ENCODE measurements at places on chromosomes 5 and 9.

GRCh38 chr5:140362875-140363630 lies 3.1 kb downstream of the SLC4A9 start:
- peak; percentile 78 for DNase-seq

DNA sequence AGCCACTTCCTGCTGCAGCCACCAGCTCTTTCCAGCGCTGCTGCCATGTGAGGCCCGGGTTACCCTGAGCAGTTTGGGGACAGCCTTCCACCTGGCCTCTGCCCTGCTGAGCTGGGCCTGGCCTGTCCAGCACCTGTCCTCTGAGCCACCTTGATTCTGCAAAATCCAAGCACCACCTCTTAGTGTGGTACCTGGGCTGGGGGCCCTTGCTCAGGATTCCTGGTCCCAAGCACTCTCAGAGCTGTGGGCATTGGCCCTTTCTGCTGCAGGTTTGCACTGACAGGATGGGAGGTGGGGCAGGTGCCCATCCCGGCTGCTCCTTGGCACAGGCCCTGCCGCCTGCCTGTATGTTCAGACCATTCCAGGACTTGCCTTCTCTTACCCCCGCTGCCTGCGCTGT lies 309.2 kb upstream of the IRX4 start:
- no peak for DNase-seq

DNA sequence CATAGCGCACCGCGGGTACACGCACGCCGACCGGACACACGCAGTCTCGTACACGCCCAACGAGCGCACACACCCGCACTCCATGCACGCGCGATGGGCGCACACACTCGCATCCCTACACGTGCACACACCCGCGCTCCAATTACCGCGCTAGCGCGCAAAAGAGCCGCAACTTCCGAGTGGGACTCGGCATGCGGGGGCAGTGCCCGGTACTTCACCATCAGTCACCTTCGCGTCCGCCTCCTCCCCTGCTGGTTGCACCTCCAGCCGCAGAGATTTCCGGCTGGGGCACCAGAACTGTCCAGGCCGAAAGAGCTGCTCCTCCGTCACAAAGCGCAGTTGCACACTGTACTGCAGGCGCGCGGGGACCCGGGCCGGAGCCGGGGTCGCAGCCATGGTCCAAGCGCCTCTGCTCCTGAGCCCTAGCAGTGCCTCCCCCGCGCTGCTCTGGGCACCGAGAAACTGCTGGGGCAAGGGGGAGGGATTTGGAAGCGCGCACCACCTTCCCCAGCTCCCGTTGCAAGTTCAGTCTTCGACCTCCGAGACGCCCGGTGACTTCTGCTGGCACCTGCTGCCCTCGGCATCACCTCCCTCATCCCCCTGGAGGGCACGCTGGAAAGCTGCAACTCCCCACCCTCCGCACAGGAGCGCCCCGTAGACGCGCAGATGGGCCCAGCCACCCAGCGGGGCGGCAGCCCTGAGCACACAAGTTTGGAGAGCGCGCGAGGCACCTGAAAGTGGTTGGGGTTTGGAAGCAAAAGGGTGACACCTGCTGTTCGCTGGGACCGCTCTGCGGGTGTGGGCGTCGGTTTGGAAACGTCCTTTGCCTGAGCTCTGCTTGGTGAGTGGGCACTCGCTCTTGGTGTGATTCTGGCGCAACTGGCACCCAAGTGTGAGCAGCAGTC lies 337.4 kb upstream of the PUM3 start:
- no peak for DNase-seq

- DNase-seq, result no peak
Observed at GRCh38 chr5:170638454-170639220, 134.8 kb downstream of the KCNIP1 start.

DNA sequence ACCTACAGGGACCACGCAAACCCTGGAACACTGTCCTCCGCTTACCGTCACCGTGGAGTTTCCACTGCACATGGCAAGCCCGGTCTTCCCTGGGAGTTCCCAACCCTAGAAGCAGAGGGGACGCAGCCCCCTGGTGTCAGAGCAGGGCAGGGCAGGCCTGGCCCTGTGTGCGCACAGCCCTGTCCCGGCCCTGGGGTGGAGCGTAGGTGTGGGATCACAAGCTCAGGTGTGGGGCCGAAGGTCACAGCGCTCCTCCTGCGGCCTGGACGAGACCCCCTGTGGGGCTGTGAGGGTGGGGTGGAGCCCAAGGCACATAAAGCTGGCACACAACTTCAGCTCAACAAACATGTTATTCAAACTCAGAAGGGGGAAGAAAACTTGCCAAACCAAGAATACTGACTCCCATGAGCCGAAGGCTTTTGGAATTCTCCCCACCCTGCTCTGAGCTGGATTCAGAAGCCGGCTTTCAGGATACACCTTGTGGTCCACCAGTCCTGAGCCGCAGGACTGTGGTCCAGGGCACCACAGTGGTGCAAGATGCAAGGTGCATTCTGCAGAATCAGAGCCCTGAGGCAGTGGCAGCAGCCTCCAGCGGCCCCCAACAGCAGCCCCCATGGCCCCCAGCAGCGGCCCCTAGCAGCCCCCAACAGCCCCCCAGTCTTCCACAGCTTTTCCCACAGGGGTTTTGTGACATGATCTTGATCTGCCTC lies 11.8 kb upstream of the EXOC3 start:
- DNase-seq, result no peak

DNA sequence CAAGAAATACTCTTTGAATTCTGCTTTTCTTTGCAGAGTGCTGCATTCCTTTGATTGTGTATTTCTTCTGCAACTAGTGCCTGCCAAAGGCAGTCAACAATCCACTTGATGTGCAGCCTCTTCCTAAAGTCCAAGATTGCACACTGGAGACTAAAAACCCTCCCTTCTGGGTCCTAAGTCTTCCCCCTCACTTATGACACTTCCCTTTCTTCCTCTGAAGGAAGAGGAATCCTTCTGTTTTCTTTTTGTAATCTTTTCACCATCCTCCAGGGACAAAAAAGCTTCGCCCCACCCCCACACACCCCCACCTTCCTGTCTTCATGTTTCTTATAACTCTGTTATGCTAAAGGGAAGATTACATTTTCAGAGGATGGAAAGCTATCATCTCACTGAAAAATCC lies 39.9 kb downstream of the WDR36 start:
- DNase-seq, result no peak

- peak; percentile 68 for DNase-seq
Observed at GRCh38 chr9:97386733-97387503, 25.0 kb upstream of the TDRD7 start.

DNA sequence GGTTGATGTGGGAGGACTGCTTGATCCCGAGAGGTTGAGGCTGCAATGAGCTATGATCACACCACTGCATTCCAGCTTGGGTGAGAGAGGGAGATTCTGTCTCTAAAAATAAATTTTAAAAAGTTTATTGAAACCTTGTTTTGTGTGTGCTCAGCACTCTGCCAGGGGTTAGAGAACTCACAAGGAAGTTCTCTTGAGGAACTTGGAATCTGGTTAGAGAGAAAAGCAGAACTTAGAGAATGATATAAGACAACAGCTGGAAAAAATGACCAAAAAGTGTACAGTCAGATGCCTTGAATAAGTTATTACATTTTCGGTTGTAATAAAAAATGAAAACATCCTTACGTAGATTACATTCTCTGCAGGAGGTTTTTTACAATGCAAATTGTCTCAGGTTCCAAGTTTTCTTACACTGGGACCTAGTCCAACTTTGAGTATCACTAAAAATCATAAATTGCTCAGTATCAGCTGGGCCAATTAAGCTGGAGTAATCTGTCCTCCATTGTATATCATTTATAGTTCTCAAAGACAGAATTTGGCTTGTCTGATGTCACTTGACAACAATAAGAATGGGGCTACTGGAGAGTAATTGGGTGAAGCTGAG lies 21.7 kb upstream of the TENT2 start:
- no peak for DNase-seq

- DNase-seq, result no peak
Observed at GRCh38 chr5:152608458-152608857, 203.4 kb upstream of the NMUR2 start.

GRCh38 chr5:109947667-109948066 lies 257.9 kb downstream of the MAN2A1 start:
- no peak for DNase-seq

DNA sequence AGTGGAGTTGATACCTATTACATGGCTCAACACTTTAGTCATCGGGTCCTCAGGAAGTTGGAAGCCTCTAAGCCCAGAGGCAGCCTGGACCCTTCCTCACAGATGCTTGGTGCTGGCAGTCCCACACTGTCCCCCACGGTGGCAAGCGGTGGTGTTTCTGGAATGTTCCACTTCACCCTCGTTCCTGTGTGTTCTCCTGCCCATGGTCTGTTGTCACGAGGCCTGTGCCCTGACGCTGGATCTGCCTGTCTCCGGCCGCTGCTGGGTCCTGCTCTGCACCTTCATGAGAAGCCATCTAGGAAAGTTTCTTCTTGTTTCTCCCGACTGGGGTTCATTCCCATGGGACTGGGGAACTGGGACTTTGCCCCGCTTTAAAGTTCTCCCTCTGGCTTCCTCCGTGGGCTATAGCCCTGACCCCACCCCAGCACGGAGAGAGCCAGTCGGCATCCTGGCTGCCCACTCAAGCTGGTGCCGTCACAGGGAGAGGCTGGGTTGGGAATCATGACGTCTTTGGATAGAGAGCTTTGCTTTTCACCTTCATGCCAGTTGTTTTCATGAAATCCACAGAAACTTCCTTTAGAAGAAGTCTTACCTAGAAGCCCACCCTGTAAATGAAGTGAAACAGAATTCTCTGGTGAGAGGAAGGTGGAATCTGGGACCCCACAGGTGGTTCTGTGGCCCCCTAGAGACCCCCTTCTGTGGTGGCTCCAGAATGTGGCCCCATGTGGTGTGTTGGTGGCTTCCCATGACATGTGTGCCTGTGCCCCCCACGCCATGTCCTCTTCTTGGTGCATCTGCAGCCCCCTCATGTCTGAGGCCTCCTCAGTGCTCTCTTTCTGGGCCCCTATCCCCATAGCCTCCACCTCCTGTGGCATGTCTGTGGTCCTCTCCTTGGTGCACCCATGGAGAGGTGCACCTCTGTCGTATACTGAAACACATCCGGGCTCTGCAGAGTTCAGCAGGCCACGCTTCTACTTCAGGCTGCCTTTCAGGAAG lies 43.8 kb downstream of the TRIP13 start:
- DNase-seq, result no peak

DNA sequence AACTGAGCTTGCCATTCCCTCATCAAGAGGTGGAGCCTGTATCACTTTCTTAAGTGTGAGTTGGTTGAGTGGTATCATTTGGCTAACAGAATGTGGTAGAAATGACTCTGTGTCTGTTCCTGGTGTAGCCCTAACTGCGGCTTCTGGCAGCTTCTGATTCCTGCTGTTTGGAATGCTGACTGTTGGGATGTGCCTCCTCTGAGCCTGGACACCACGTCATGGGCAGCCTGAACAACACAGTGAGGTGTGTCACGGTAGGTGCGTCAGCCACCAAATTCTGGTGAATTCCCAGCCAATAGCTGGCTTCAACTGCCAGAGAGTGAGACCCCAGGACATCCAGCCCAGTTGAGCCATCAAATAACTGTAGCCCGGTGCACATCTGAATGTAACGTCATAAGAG lies 6.1 kb upstream of the C9orf152 start:
- DNase-seq, result no peak

- no peak for DNase-seq
Observed at GRCh38 chr5:138658676-138659075, 83.5 kb upstream of the HSPA9 start.

- DNase-seq, result no peak
Observed at GRCh38 chr5:174436750-174437149, 287.6 kb upstream of the MSX2 start.

- DNase-seq, result no peak
Observed at GRCh38 chr9:124489222-124489621, 18.0 kb downstream of the NR5A1 start.

- no peak for DNase-seq
Observed at GRCh38 chr5:95686651-95687050, 3.9 kb upstream of the SPATA9 start.

- no peak for DNase-seq
Observed at GRCh38 chr9:27348785-27349697, 52.1 kb upstream of the EQTN start.

GRCh38 chr5:132411304-132412013 lies 41.9 kb downstream of the SLC22A5 start:
- DNase-seq, result no peak

DNA sequence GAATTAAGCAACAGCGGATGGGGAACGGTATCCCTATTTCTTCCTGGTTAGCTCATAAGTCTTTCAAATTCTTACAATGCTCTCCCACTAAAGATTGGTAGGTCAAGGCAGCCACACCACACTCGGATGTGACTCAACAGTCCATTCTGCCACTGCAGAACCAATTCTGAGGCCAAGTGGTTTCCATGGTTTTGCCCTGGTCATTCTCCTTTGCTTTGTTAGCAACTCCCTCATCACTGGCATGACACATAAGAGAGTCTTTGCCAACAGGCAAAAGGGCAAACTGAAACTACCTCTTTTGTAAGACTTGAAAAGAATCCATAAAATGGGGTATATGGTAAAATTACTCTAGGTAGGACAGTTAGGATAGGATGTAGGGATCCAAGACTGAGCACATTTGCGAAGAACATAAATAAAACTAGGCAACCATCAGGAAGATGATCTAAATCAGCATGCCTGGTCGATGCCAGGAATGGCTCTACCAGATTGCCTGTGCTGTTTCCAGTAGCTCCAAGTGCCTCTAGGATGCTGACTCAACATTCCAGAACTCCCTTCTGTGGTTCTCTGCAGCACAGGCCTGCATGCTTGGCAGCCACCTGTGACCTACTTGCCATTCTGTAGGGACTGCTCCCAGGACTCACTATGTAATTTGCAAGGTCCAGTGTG lies 105.4 kb downstream of the DCP2 start:
- no peak for DNase-seq

DNA sequence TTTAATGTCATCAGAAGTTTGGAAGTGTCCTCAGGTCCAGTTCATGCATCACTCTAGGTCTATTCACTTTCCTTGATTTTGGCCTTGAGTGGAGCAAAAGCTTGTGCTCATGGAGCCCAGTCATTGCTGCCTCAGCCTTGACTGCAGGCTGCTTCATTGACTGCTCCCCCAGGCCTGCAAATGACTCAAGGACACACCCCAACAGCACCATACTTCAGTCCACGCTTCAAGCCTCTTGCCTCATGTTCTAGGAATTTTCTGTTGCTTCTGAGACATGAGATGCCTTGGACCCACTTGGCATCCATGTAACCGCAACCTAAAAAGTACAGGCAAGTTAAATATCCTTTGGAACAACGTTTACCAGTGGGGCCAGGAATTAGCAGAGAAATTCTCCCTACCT lies 193.7 kb downstream of the PIK3R1 start:
- DNase-seq, result no peak

GRCh38 chr9:3971391-3972082 lies 328.3 kb downstream of the GLIS3 start:
- DNase-seq, result no peak

DNA sequence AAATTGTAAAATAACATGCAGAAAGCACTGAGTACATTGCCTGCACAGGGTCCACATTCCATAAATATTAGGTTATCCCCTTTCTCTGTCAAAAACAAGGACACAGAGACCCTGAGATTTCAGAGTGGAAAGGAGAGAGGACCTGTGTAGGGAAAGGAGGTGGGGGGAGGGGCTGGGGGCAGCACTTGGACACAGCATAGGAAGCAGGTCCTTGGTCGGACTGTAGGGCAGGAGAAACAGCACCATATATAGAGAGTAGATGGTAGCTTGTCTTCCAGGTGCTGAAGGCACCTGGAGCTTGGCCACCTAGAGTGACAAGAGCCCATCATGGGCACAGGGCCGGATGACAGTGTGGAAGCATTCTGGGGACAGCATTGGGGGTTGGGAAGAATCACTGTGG lies 2.4 kb downstream of the TPM2 start:
- no peak for DNase-seq

GRCh38 chr5:35852084-35852734 lies 4.5 kb upstream of the IL7R start:
- no peak for DNase-seq
